ENCODE measurements at places on chromosomes 2 and 18.
A peak's percentile ranks its signal among the peaks of the same experiment; 100 is the strongest.

GRCh38 chr2:231613331-231613662, 20.6 kb downstream of the TEX44 start:
- no peak for DNase-seq

GRCh38 chr2:230893841-230894781, 29.4 kb downstream of the ITM2C start:
- no peak for DNase-seq

- no peak for DNase-seq
Observed at GRCh38 chr2:222439692-222440091, 15.3 kb downstream of the SGPP2 start.

- peak; percentile 37 for DNase-seq
Observed at GRCh38 chr2:53786352-53786704, 425 bp downstream of the ASB3 start.
